ENCODE measurements at places on chromosomes 3 and 15.
A peak's percentile ranks its signal among the peaks of the same experiment; 100 is the strongest.

DNA sequence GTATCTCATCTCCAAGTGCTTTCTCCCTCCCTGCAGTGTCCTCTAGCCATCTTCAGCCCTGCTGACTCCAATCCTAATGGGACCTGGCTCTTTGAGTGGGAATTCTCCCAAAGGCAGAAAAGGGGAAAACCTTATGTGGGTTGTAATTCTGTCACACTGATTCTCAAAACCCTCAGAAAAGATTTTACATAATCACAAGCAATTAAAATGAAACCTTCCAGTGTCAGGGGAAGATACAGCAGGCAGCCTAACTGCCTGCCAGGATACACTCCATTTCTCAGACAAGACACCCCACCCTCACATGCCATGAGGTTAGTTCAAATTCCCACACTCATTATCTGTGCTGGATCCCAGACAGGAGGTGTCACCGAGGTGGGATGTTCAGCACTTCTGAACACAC is 121.4 kb downstream of the RFTN1 start:
- DNase-seq = no peak

- DNase-seq = no peak
These were observed 211.2 kb downstream of the SHQ1 start for GRCh38 chr3:72636969-72637597.

- no peak for DNase-seq
These were observed 19.2 kb downstream of the RBP2 start for GRCh38 chr3:139457066-139457465.

DNA sequence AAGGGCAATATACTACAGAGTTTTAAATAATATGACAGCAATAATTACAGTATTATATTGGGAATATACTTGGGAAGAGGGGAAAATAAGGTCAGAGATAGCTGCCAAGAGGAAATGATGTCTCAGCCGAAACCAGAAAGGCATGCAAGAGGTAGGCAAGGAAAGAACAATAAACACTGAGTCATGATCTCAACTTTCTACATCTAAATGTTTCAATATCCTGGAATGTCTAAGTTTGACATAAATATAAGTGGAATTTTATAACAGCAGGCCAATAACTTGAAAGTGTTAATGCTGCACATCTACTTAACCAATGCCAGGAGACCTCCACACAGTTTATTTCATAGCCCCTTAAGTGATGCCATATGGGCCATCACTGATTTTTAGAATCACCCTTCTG is 99.8 kb upstream of the CPNE4 start:
- peak; percentile 21 for DNase-seq

GRCh38 chr3:197456261-197457091 is 99.3 kb downstream of the BDH1 start:
- DNase-seq = peak; percentile 38

DNA sequence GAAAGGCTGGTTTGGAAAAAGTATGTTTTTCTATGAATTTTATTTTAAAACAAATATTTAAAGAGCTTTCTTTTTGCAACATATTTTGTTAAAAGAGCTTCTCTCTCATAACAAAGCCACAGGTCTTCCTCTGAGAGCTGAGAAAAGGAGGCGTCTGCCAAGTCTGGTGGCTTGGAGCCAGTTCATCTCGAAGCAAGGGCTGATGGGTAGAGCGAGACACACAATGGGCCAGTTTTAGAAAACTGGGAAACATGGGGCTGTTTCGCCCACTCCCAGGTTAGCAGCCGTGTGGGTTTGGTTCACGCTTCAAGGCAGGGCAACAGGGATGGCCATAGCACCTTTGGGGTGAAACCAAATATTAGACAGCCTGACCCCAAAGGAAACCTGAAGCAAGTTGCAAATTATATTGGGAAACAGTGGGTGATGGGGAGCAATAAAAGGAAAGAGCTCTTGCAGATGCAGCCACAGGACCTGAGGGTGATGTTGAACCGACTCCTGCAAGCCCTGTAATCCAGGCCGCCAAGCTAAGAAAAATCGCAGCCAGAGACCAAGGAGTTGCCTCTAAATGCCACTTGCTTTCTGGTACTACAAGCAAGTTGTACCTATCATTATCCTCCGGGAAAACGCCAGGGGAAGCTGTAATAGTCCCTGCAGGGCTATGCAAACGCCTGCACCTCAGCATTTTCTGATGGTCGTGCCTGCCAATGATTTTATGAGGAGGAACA is 88.4 kb upstream of the GALNT15 start:
- no peak for DNase-seq

- no peak for DNase-seq
These were observed 5.1 kb downstream of the PPP2R3A start for GRCh38 chr3:135970506-135971116.

DNA sequence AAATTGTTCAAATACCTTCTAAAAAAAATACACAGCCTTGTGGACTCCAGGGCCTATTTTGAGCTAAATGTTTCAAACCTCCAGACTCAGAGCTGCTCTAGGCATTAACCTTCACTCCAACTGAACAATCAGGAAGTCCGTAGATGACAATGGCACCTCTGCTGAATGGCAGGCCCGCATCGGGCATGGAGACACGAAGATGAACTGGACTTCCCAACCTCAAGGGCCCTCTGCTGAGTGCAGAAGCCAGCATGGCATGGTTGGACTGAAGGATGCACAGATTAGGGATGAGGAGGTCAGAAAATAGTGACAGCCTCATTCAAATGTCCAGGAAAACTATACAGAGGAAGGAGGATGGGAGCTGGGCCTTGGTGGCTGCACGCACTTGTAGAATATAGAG is 2.2 kb downstream of the FAM174B start:
- DNase-seq = no peak

GRCh38 chr15:52006702-52007340 is 12.2 kb upstream of the MAPK6 start:
- no peak for DNase-seq

DNA sequence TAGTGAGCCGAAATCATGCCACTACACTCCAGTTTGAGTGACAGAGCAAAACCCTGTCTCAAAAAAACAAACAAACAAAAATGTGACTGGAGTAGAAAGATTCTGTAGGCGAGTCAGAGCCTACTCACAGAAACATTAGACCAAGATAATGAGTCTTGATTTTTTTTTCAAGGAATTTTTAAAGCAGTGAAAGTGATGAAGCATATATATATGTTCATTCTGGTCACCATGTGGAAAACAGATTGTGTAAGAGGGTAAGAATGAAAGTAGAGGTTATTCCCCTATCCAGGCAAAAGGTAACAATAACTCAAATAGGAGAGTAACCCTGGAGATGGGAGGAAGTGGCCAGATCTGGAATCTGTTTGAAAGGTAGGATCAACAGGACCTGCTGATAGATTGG is 26.2 kb upstream of the FHIT start:
- DNase-seq = no peak

GRCh38 chr3:63467392-63467791 is 185.1 kb upstream of the SNTN start:
- DNase-seq = no peak

DNA sequence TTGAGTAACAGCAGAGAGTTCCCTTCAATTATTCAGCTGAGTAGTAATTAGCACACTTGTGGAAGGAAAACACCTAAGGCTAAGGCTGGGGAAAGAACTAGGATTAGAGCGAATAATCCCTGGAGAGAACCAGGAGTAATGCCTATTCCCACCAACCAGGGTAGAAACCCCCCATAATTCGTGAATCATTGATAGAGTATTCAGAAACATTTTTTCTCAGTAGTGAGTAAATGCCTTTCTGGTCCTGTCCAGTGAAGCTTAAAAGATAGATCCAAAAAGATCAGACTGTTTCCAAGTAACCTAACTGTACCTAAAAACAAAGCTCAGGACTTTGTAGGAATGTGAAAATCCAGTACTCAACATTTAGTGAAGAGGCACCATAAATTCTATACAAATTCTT is 71.2 kb downstream of the DGKG start:
- no peak for DNase-seq

DNA sequence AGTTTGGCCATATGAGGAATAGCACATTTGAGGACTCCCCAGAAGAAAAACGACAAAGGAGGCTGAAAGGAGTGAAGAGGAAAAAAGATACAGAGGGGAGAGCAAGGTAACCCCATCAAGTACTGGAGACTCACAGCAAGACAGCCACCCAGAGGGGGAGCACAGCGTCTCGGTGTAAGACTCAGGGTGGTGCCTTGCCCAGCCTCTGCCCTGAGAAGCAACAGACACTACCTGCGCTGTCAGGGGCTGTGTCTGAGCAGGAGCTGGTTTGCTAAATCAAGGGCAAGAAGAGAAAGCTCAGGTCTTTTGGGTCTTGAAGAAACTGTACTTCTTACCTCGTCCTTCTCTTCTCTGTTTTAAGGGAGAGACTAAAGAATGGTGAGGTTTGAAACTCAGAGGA is 27.9 kb downstream of the FBXO45 start:
- no peak for DNase-seq

Data from brain pericyte (primary cell).